ENCODE measurements at places on chromosomes 3 and 15.

GRCh38 chr3:122774564-122774963 lies 19.1 kb downstream of the HSPBAP1 start:
- DNase-seq = no peak

- DNase-seq = no peak
Observed at GRCh38 chr15:26634319-26634718, 138.5 kb downstream of the GABRB3 start.

- DNase-seq = no peak
Observed at GRCh38 chr3:12759693-12760565, 870 bp upstream of the TMEM40 start.

GRCh38 chr15:70870051-70870450 lies 16.1 kb upstream of the LARP6 start:
- no peak for DNase-seq

DNA sequence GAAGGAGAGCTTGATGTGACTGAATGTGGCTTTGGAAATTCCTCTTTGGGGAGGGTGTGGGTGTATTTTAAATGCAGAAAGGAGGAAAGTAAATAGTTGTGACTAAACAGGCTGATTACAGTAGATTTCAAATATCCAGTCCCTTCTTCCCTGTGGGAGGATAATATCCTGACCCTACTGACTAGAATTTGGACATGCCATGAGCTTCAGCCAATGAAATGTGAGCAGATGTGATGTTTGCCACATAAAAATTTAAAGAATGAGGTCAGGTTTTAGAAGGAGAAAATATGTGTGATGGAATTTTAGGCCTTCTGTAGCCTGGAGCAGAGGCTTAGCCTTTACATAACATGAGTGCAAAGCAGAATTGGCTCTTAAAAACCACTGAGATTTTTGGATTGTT lies 1218.9 kb downstream of the ROBO2 start:
- DNase-seq = no peak

DNA sequence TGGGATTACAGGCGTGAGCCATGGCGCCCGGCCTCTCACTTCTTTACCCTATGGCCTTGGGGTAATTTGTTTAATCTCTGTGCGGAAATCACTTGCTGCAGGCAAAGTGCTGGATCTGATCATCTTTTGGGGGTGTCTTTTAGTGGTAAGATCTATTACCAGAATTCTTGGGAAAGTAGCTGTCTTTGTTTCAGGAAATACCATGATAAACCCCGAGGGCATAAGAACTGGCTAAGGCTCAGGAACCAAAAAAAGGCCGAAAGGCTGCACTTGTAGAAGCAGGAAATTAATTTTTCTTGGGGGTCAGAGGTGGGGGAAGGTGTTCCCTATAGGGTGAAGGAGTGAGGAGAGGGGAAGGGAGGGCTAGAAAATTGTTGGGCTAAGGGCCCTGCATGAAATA lies 22.7 kb upstream of the IGF2BP2 start:
- no peak for DNase-seq

- no peak for DNase-seq
Observed at GRCh38 chr15:101221902-101222301, 29.9 kb downstream of the CHSY1 start.

- no peak for DNase-seq
Observed at GRCh38 chr3:159854500-159855124, 134.0 kb upstream of the IL12A start.

GRCh38 chr3:11574981-11575669 lies 68.6 kb downstream of the VGLL4 start:
- DNase-seq = no peak

GRCh38 chr3:67204951-67205350 lies 206.8 kb downstream of the KBTBD8 start:
- DNase-seq = no peak

- no peak for DNase-seq
Observed at GRCh38 chr3:107441617-107442016, 64.4 kb downstream of the CCDC54 start.

DNA sequence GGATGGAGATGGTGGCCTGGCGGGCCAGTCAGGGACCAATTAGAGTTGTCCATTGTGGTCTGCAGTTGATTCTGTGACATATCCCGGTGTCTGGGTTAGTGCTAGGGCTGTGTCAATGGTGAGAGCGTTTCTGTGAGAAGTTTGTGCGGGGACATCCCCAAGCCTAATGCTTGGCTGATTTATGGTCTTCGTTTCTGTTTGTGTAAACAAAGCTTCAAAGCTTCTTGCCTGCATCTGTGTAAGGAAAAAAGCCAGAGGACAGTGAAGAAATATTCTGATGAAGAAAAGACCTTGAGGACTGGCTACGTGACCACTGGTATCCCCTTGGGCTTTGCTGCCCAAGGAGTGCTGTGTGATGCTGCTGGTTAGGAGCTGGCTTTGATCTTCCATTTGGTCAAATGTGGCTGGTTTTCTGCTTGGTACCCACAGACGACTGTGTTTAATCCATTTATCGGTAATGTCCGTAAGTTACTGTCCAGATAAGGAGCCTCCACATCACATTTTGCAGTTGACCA lies 74.6 kb upstream of the LRTM1 start:
- no peak for DNase-seq

DNA sequence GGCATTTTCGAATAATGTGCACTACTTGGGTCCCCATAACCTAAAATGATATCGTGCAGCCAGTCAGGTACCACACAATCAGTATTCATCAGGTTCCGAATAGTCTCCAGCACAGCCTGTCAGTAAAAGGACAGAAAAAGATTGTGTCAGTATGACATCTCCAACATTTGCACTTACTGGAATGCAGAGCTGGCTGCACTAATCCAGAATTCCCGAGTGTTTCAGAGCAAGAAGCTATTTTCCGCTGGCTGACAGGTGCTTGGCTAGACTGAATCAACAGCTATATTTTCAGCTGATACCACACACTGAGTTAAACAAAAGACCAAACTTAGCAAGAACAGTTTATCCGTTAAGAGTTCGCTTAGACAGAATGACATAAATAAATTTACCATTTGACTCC lies 68.8 kb downstream of the AQR start:
- DNase-seq = no peak

GRCh38 chr15:75348562-75349350 lies 1.9 kb downstream of the NEIL1 start:
- no peak for DNase-seq

DNA sequence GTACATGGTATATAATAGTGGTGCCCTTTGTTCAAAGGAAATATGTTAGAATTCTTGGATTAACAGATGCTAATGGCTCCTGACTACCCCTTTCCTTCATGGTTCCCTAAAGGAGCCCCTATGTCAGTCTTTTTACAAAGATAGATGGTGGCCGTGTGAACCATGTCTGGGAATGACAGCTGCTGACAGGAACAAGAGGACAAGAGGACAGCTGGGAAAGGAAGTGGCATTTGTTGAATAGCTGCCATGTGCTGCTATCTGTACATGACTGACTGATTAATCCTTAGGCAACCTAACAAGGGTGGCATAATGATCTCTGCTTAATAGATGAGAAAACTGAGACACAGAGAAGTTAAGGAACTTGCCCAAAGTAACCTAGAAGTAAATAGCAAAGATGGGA lies 321.7 kb downstream of the ZNF621 start:
- DNase-seq = no peak
